ENCODE measurements at places on chromosomes 7 and 10.

DNA sequence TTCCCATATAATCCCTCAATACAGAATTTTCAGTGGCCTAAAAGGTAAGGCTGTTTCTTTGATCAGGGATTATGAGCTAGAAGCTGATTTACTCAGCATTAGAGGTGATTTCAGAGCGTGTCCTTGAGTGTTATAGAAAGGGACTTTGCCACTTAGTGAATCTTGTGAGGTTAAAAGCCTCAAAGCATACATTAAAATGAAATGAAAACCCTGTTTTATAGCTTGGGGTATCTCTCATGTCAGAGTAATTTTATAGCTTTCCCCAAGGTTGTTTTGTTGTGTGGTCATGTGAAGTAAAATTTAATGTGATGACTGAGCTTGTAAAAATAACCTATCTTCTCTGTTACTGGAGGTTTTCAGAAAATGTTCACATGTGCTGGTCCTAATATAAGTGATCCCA, 198.8 kb downstream of the CDCA7L start:
- no peak for DNase-seq

- no peak for DNase-seq
Measured at GRCh38 chr7:28592861-28593260, 180.5 kb downstream of the CREB5 start.

DNA sequence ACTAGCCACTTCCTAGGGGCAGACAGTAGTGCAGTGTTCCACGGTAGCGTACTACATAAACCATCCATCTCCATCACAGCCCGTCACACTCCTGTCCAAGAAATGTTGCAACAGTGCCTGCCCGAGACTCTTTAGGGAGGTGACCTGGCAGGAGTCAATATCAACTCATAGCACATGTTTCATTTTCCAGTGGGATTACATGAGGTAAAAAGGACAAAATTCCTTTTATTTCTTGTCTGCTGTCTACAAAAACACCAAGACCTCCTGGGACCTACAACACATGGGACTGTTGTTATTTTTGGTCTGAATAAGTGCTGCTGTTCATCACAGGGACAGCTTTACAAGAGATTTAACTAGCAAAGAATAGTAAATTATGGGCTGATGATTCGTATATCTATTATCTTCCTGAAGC, 99.9 kb downstream of the MPP7 start:
- no peak for DNase-seq

GRCh38 chr10:108597657-108598319, 1325.5 kb downstream of the XPNPEP1 start:
- no peak for DNase-seq

DNA sequence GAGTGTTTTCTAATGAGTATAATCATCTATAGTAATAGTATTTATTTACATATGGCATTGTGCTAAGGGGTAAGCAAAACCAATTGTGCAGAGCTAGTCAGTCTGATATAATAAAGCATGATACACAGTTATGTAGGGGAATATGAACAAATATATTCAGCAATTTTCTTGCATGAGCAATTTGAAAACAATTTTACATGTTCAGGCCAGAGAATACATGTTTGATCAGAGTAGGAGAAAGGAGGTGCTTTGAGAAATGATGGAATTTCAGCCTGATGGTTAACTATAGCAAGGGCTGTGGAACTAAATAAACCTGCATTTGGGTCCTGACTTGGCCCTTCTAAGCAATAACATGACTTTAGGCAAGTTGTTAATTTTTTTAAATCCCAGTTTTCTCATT, 214.5 kb downstream of the TWIST1 start:
- no peak for DNase-seq

- DNase-seq: no peak
Measured at GRCh38 chr7:45721686-45722598, 147.8 kb downstream of the ADCY1 start.

DNA sequence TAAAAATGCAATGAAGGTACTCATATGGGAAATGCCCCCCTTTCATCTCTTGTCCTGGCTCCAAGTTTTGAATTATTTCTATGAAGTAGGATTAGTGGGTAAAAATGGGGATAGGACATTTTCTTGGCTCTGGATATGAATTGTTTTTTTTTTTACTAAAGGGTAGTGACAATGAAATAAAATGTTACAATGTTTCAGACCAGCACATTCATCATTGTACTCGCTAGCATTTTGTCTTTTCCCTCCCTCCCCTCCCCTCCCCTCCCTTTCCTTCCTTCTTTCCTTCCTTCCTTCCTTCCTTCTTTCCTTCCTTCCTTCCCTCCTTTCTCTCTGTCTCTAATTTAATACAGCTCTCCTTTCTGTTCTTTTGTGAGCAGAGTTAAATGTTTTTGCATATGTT, 64.4 kb downstream of the CDK1 start:
- no peak for DNase-seq

GRCh38 chr7:36001546-36001945, 151.5 kb upstream of the EEPD1 start:
- DNase-seq: no peak

GRCh38 chr7:474605-475424, 44.8 kb downstream of the PDGFA start:
- no peak for DNase-seq

- DNase-seq: no peak
Measured at GRCh38 chr10:96130326-96130995, 364 bp downstream of the ZNF518A start.

GRCh38 chr10:59470570-59470969, 108.2 kb upstream of the FAM13C start:
- no peak for DNase-seq

DNA sequence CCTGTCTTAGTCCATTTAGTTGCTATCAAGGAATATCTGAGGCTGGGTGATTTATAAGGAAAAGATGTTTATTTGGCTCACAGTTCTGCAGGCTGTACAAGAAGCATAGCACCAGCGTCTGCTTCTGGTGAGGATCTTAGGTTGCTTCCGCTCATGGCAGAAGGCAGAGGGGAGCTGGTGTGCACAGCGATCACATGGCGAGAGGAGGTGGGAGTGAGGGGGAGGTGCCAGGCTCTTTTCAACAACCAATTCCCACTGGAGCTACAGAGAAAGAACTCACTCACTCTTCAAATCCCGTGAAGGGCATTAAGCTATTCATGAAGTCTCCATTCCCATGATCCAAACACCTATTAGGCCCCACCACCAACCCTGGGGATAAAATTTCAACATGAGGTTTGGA, 371.6 kb downstream of the SH2D4B start:
- no peak for DNase-seq

DNA sequence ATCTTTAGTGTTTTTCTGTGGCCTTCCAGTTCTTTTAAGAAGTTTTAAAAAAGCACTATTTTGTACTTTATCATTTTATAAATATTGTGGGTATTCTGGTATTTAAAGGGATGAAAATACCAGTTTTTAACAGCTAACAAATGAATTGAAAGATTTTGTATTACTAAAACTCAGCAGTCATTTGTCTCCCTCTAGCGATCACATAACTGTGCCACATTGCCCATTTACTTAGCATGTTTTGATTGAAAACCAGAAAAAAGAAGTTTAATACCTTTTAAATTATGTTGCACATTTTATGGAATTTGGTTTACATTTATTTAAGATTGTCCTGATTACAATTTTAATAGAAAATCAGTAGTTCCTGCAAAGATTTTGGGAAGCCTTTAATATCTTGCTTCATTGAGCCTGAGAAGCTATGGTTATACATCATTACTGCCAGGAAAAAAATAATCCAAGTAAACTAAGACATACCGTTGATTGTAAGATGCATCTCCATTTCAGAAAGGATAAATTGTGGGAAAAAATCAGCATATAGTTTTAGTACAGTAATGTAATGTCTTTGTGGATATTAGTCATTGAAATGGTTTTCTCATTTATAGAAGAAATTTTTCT, 34.9 kb downstream of the TAX1BP1 start:
- DNase-seq: no peak
